Skin of body (tissue), 3 donors: ENCODE measurements at places on chromosomes 12 and 14. TPM values are rescaled to one million over a fixed set of nuclear protein-coding genes. Genes with fewer than 3 reads are reported as not detected.

The ATP5MC2 gene
- 115 TPM for total RNA-seq

- no peak for DNase-seq
Observed at GRCh38 chr12:77888611-77889010, 57.9 kb downstream of the NAV3 start.

- no peak for DNase-seq
Observed at GRCh38 chr12:81679614-81680013, 79.5 kb downstream of the PPFIA2 start.

GRCh38 chr14:58297762-58298476 is 436 bp upstream of the ARID4A start:
- peak; percentile 100 for DNase-seq

DNA sequence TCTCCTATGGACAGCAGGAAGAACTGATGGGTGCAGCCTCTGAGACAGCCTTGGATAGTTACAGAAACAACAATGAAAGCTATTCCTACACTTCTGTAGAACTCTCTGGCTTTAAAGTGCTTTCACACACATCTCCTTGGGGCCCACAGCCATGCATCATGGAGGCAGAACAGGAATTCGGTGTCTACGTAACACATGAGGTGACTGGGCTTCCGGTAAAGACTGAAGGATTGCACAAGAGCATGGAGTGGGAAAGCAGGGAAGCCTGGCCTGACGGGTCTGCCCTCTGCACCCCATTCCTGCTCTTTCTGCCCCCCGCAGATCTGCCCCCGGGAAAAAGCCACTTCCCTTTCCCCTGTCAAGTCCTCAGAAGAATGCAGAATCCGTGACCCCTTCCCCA is 82.6 kb downstream of the VWF start:
- DNase-seq = no peak

GRCh38 chr12:43078976-43079375 is 473.0 kb downstream of the ADAMTS20 start:
- DNase-seq = no peak

- peak; percentile 86 for DNase-seq
Observed at GRCh38 chr14:53032161-53032803, 81.4 kb upstream of the FERMT2 start.

- no peak for DNase-seq
Observed at GRCh38 chr12:81949841-81950308, 190.7 kb upstream of the PPFIA2 start.

GRCh38 chr12:122265886-122266229 is 436 bp downstream of the VPS33A start:
- peak; percentile 1 for DNase-seq

GRCh38 chr12:88681271-88681670 is 101.0 kb upstream of the KITLG start:
- DNase-seq = no peak

GRCh38 chr12:43241986-43242385 is 310.0 kb downstream of the ADAMTS20 start:
- DNase-seq = no peak

GRCh38 chr14:75141967-75142366 is 15.1 kb upstream of the NEK9 start:
- no peak for DNase-seq
